Renal cortex interstitium (tissue), 15 donors: ENCODE measurements at places on chromosomes 11 and 22.

- no peak for DNase-seq
Observed at GRCh38 chr11:3136546-3137455, 28.3 kb downstream of the OSBPL5 start.

DNA sequence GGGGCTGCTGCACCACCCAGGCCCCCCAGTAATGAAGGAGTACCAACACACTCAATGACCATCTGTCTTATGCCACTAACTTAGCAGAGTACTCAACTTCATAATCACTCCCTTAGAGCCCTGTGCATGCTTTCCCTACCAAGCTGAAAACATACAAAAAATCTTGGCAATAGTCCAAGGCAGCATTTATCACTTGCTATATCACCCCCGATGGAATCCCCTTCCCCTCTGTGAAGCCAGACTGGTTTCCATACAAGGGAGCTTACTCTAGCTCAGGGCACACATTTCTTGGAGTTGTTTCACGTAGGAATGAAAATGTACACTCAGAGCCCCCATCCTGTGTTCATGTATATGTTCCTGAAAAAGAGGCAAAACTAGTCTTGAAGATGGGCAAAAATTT is 301.3 kb upstream of the TENM4 start:
- DNase-seq = no peak

GRCh38 chr11:87463486-87464102 is 425.9 kb downstream of the TMEM135 start:
- no peak for DNase-seq

DNA sequence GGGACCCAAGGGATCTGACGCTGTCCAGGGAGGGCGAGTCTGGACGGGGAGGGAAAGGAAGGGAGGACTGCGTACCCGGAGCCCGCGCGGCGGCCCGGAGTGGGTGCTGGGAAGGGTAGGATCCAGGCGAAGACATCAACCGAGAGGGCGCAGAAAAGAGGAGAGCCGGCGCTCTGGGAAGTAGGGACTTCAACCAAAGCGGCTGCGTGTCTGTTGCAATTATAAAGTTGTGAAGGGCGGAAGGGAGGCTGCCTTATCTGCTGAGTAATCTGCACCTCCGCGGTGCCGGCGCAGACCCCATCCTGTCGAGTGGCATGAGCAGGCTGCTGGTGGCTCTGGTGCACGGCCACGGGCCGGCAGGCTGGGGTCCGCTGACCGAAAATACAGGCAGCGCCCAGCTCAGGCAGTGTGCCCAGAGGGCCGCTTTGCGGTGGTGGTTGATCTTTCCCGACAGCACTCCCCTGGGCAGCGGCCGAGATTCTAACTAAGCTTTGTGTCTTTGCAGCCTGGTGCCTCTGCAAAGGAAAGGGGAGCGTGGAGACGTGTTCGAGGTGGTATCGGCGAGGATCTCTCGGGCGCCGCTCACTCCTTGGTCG is 978 bp downstream of the C11orf87 start:
- no peak for DNase-seq

DNA sequence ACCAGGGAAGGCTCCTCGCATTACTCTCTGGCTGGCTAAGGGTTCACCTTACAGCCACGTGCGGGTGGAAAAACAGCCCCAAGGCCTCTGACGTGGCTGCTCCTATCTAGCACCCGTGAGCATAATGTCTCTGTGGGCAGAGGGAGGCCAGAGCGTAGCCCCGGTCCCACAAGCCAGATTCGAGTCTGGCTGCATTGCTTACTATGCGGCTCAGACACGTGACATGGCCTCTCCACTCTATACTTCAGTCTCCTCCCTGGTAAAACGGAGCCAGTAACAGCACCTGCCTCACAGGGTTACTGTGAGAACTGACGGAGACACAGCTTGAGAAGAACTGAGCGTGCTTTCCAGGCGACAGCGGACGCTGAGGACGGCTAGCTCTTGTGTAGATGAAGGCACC is 105.8 kb upstream of the BID start:
- no peak for DNase-seq

- DNase-seq = peak; percentile 42
Observed at GRCh38 chr11:47917599-47918369, 62.6 kb upstream of the PTPRJ start.

DNA sequence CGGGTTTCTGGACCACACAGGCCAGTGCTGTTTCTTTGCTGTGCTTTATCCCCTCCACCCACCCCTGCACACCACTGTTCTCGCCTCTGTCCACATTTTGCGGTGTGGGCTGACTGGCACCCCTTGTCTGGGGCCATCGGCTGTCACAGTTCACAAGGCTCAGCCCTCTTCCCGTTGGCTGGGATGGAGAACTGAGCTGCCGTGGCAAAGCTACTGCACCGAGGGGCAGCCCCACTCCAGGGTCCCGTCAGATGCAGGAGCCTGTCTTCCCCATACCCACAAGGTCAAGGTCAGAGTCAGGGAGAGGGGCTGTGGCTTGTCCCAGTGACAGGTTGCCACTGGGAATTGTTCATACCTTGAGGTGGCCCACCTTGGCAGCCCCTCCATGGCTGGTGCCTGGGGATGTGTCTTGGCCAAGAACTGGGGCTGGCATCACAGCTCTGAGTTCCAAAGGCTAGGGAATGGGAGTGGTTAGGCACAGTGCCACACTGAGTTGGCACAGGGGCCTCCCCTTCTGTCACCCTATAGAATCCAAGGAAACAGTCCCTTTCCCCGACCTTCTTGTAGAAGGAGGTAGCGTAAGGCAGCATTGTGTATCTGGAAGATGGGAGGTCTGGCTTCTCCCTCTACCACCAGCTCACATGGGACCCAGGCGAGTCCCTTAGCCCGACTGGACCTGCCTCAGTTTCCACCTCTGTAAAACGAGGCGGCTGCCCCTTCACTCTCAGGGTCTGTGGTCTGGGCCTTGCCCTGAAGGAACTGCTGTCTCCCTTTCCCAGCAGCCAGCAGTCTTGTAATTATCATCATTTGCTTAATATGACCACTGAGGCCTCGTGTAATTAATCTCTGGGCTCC is 3.4 kb downstream of the GRK2 start:
- no peak for DNase-seq

GRCh38 chr11:119366690-119367620 is 14.5 kb downstream of the USP2 start:
- DNase-seq = no peak

GRCh38 chr11:70364745-70365543 is 33.4 kb upstream of the CTTN start:
- no peak for DNase-seq

GRCh38 chr22:29313576-29314466 is 1.7 kb downstream of the RASL10A start:
- no peak for DNase-seq

DNA sequence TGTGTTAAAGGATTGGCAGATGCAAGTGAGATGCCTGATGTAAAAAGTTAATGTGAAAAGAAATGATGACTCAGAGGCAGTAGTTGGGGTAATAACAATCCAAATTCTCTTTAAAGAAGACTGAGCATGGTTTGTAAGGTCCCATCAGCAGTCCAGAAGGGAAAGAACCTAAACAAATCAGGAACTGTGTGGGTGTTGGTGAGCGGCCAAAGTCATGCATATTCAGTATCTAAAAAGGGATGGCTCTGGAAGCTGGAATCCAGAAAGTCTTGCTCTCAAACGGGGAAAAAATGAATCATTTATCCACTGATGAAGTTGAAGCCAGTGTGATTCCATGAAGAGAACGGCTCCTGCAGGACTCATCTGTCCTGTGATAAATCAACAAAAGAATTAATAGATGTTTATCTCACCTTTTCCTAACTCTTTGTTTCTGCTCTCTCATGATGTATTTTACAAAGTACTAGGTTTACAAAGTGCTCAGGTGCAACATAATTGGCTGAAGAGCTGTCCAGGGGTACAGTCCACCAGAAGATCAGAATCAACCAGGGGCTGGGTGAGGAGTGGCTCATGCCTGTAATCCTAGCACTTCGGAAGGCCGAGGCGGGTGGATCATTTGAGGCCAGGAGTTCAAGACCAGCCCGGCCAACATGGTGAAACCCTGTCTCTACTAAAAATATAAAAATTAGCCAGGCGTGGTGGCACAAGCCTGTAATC is 20.5 kb upstream of the SORL1-AS1 start:
- no peak for DNase-seq

DNA sequence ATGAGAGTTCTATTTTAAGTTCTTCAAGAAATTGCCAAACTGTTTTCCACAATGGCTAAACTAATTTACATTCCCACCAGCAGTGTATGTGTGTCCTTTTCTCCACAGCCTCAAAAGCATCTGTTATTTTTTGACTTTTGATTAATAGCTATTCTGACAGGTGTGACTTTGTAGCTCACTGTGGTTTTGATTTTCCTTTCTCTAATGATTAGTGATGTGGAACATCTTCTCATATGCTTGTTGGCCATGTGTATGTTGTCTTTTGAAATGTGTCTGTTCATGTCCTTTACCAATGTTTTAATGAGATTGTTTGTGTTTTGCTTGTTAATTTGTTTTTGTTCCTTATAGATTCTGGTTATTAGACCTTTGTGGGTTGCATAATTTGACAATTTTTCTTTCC is 18.0 kb upstream of the RAB38 start:
- no peak for DNase-seq

DNA sequence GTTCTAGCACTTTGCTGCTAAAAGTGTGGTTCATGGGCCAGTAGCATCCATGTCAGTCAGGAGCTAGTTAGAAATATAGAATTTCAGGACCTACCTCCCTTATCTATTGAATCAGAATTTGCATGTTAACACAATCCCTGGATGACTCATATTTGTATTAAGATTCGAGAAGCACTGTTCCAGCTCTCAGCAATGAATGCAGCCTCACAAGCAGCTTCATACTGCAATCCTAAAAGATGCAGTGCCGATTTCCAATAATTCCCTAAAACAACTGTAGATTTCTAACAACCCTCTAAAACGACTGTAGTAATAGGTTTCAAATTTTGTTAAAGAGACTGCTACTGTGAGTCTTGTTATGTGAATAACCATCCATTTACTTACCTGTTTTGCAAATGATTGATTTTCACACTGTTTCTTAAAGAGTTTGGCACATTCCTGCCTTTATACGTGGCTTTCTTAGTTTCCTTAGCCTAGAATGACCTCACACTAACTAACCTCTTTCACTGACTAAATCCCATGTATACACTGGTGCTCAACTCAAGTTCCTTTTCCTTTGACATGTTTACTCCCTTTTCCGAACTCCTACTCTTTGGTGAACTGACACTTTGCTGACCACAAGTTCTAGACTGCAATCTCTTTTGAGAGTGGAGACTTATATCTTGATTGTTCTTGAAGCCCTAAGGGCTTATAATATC is 511.8 kb downstream of the METTL15 start:
- DNase-seq = no peak

DNA sequence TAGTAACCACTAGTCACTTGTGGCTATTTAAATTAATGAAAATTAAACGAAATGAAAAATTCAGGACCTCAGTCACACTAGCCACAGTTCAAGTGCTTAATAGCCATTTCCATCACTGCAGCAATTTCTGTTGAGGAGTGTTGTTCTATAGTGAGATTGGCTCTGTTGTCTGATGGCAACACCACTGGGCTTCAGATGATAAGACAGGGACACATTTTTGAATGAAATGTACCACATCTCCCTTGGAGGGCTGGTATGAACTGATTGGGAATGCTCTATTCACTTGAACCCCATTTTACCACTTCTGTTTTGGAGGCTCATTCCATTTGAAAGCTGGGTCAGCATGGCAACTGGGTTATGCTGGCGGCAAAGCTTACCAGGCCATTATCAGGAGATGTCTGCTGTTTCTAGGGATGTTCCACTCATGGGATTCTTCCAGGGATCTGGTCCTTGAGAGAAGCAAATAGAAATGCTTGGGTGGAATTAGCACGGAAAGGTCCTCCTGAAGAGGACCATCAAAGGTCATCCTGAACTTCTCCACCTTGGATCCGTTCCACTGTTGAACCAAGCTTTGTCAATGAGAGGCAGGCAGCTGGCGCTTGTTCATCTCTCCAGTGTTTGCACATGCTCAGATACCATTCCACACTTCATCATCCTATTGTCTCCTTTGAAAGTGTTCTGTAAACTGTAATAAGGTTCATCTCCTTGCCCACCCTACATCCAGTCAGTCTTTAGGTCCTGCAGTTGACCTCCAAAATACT is 7.6 kb downstream of the AMOTL1 start:
- no peak for DNase-seq

DNA sequence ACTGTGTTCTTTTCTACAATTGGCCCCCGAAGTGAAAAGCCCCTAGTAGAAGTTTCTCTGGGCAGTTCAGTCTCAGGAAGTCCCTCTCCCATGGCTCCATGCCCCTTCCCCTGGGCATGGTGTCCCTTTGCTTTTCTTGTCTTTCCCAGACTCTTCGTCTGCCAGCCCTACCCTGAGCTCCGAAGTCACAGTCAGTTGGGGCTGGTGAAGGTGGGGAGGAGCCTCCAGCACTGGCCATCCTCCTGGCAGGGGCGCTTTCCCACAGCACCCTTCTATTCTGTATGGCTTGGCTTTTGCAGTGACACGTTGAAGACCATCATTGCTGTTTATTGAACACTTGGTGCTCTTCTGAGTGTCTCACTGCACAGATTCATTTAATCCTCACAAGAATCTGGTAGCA is 195.1 kb upstream of the CADM1 start:
- no peak for DNase-seq

GRCh38 chr22:25702040-25702439 is 39.9 kb upstream of the MYO18B start:
- DNase-seq = no peak

GRCh38 chr11:89293965-89294679 is 116.4 kb downstream of the TYR start:
- DNase-seq = no peak

DNA sequence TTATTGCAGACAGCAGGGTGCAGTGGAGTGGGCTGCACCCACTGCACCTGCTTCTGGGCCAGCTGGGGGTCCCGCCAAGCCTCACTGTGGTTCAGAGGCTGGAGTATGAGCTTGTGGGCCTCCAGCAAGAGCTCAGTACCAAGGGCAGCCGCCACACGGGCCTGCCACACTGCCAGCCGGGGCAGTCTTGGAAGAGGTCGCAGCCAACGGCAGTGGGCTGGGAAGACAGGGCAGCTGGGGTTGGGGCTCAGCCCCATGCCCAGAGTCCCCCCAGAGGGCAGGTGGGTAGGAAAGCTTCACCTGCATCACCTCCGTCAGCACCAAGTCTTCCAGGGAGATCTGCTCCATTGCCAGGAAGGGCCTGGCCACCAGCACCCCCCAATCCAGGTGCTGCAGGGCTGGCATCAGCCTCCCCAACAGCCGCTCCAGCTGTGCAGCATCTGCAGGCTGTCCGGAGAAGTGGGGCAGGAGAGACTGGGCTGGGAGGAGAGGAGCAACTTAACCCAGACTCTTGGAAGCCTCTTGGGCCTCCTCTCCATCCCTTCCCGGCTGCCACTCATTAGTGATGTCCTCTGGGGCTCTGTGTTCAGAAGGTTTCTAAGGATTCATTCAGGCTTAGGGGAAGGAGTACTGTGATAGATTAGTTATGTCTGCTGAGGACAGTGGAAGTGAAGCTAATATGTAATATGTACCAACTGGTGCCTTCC is 1.1 kb upstream of the GSTT4 start:
- DNase-seq = no peak

DNA sequence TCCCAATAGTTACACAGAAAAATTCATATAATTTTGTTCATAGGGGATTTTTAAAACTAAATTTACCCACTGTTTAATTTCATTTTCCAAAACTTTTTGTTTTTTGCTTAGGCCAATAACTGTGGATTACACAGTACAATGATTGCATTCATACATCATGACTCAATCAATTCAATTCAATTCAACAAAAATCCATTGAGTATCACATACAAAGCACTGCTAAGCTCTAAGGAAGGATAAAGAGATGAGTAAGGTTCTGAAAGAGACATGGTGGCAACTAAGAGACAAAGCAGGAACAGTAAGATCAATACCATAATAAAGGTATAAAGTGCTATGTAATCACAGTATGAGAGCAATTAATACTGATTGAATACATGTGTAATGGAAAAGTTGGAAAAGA is 9.4 kb upstream of the LAYN start:
- no peak for DNase-seq
